ENCODE measurements at places on chromosomes 7 and 10. TPM values are rescaled to one million over a fixed set of nuclear protein-coding genes. Genes with fewer than 3 reads are reported as not detected.

CUBN gene
- 0.25 TPM for total RNA-seq

HOXA4 gene
- 0.43 TPM for total RNA-seq

DNA sequence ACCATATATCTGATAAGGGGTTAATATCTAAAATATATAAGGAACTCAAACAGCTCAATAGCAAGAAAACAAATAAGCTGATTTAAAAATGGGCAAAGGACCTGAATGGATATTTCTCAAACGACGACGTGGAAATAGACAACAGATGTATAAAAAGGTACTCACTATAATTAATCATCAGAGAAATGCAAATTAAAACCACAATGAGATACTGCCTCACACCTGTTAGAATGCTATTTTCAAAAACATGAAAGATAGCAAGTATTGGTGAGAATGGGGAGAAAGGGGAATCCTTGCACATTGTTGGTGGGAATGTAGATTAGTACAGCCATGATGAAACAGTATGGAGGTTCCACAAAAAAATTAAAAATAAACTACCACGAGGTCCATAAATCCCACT is 163.2 kb downstream of the DKK1 start:
- no peak for DNase-seq

GRCh38 chr7:135964791-135965190 is 12.4 kb downstream of the MTPN start:
- no peak for DNase-seq

GRCh38 chr10:33921970-33922605 is 587.6 kb upstream of the NRP1 start:
- no peak for DNase-seq

DNA sequence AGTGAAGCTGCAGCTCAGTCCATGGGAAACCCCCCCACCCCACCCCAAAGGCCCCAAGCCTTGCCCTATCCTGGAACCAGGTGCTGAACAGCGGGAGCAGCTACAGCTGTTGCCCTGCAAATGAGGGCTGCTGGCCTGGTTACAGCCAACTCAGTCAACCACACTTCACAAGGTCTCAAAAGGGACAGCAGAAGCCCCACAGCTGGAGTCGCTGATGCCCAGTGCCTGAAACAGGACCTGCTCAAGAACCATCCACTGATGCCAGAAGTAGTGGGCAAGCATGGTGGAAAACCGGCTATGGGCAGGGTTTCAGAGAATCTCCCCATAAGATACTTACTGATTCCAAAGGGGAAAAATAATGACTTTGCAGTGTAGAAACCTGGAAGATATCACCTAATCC is 110.3 kb downstream of the SLC37A3 start:
- DNase-seq = no peak
